Adrenal gland (tissue), 19 donors: ENCODE measurements at places on chromosomes 5 and 9. TPM values are rescaled to one million over a fixed set of nuclear protein-coding genes. Genes with fewer than 3 reads are reported as not detected.

GRCh38 chr5:107915176-107915812, 244.6 kb upstream of the EFNA5 start:
- H3K27me3 ChIP-seq, result no peaks in the 10 kb centered on the region
- no peaks in the 10 kb centered on the region for H3K36me3 ChIP-seq
- H3K4me1 ChIP-seq, result no peaks in the 10 kb centered on the region
- H3K27ac ChIP-seq, result no peak overlapping the region
- DNase-seq, result no peak
- no peak overlapping the region for H3K4me3 ChIP-seq

DNA sequence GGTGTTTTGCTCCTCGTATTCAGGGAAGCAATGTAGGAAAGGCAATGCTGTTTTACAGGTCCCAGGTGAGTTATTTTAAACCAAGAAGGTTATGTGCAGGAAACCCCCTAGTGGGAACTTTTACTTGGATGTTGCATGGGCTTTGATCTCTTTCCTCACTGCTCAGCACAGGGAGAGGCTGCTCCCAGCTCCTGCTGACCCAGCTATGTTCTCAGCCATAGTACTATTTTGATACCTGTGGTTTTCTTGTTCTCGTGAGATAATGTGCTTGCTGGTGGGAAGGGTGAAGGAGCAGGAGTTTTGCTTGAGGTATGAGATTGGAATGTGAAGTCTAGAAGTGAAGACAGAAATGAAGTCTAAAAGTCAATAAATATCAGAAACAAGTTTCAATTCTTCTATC, 265.6 kb upstream of the FBXL7 start:
- DNase-seq, result no peak
- no peak overlapping the region for H3K4me3 ChIP-seq
- H3K27ac ChIP-seq, result no peak overlapping the region
- H3K4me1 ChIP-seq, result no peaks in the 10 kb centered on the region

DNA sequence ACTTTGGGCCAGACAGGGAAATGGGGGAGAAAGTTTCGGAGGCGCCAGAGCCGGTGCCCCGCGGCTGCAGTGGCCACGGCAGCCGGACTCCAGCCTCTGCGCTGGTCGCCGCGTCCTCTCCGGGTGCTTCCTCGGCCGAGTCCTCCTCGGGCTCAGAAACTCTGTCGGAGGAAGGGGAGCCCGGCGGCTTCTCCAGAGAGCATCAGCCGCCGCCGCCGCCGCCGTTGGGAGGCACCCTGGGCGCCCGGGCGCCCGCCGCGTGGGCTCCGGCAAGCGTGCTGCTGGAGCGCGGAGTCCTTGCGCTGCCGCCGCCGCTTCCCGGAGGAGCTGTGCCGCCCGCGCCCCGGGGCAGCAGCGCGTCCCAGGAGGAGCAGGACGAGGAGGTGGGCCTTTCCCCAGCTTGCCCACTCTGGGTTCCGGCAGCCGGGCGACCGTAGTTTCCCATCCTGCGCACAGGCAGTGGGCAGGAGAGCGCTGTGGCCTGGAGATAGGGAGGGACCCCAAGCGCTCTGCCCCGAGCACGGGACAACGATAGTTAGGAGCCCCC, 516 bp downstream of the MAST4 start:
- peak; percentile 24 for DNase-seq
- H3K27ac ChIP-seq, result peak overlapping the region; percentile 55
- H3K36me3 ChIP-seq, result no peaks in the 10 kb centered on the region
- peak overlapping the region; percentile 70 for H3K4me3 ChIP-seq

- no peaks in the 10 kb centered on the region for H3K27me3 ChIP-seq
- DNase-seq, result no peak
- no peak overlapping the region for H3K27ac ChIP-seq
- no peaks in the 10 kb centered on the region for H3K4me1 ChIP-seq
Measured at GRCh38 chr5:135019314-135019713, 14.7 kb downstream of the PITX1 start.

- no peaks in the 10 kb centered on the region for H3K36me3 ChIP-seq
- H3K4me3 ChIP-seq, result no peak overlapping the region
- H3K27me3 ChIP-seq, result no peaks in the 10 kb centered on the region
- DNase-seq, result no peak
- no peaks in the 10 kb centered on the region for H3K4me1 ChIP-seq
Measured at GRCh38 chr9:85527331-85528020, 214.3 kb downstream of the AGTPBP1 start.

DNA sequence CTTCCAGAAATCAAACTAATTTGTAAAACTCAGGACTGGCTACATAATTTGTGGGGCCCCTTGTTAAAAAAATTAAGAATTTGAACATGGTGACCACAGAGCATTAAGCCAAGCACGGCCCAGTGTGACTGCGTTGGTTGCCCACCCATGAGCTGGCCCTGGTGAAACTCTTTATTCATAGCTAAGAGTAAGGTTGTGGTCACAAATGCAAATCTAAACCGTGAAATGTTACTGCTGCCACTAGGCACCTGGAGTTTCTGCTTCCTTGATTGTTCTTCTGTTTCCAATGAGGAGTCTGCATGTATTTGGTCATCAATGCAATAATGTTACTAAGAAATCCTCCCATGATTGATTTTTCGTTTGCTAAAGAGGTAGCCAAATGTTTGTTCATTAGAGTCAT, 4.2 kb downstream of the GCNT1 start:
- peaks cover 18% of the 10 kb centered on the region for H3K4me1 ChIP-seq
- H3K4me3 ChIP-seq, result no peak overlapping the region
- no peaks in the 10 kb centered on the region for H3K36me3 ChIP-seq
- no peak overlapping the region for H3K27ac ChIP-seq
- H3K27me3 ChIP-seq, result no peaks in the 10 kb centered on the region
- no peak for DNase-seq

GRCh38 chr5:153030755-153031725, 459.4 kb upstream of the GRIA1 start:
- no peaks in the 10 kb centered on the region for H3K27me3 ChIP-seq
- no peak overlapping the region for H3K4me3 ChIP-seq

Gene MTRR
- 35.3 TPM for total RNA-seq

Gene MSMP
- total RNA-seq, result not detected

Gene SPINK6
- total RNA-seq, result not detected

Gene OTP
- total RNA-seq, result 0.10 TPM
